NCI-H82 (cell line): ENCODE measurements at places on chromosomes 4 and X.

- DNase-seq = no peak
Observed at GRCh38 chrX:149949743-149950436, 11.6 kb upstream of the EOLA2 start.

GRCh38 chr4:176360446-176360845, 40.7 kb downstream of the SPCS3 start:
- DNase-seq = no peak

GRCh38 chr4:22653752-22654151, 39.0 kb upstream of the GBA3 start:
- DNase-seq = no peak

- no peak for DNase-seq
Observed at GRCh38 chrX:119093991-119094735, 21.4 kb downstream of the CT47C1 start.

DNA sequence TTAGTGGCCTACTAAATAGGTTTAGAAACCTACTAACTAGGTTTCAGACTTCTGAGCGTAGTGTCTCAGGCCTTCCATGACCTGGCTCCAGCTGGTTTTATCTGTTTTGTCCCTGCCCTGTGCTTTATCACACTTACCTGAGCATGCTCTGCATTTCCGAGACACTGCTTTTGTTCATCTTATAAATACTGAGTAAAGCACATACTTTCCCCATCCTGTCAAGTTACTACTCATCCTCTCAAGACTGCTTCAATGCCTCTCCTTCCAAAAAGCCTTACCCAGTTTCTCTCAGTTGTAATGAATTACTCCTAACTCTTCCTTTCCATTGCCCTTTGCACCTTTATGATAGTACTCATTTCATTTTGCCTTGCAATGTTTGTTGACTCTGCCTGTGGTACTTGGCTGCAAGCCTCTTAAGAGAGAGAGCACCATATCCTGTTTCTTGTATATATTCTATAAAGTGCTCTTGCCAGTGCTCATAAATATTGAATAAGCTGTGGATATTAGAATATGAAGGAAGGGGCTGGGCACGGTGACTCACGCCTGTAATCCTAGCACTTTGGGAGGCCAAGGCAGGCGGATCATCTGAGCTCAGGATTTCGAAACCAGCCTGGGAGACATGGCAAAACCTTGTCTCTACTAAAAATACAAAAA, 34.4 kb downstream of the SLAIN2 start:
- peak; percentile 5 for DNase-seq

GRCh38 chr4:76441881-76442280, 6.9 kb downstream of the SHROOM3 start:
- no peak for DNase-seq

DNA sequence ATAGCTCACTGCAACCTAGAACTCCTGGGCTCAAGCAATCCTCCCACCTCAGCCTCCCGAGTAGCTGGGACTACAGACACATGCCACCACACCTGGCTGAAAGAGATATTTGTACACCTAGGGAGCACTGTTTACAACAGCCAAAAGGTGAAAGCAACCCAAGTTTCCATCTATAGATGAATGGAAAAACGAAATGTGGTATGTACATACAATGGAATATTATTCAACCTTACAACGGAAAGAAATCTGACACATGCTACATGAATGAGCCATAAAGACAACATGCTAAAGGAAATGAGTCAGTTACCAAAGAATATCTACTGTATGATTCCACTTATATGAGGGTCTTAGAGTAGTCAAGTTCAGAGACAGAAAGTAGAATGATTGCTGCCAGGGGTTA, 52.2 kb downstream of the ABCG2 start:
- no peak for DNase-seq

DNA sequence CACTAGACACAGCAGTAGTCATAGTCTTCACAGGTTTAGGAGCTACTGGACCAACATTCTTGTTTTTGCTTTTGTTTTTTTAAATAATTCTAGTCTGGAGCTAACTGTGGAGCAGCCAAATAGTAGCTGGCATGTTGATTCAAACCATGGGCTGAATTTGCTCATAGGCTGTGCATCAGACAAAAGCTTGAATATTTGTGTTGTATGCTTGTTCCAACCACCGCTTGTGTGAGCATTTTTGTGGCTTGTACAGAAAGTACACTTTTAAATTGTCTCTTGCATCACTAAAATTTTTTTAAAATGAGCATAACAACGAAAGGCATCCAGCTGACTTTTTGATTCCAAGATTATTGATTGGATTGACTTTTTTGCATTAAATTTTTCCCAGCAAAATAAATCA, 39.6 kb downstream of the CCNI start:
- DNase-seq = no peak

GRCh38 chrX:124239911-124240310, 92.5 kb upstream of the TEX13D start:
- DNase-seq = no peak

GRCh38 chrX:116801943-116802342, 339.2 kb upstream of the CT83 start:
- no peak for DNase-seq

GRCh38 chr4:32172761-32173160, 1452.6 kb downstream of the PCDH7 start:
- no peak for DNase-seq

GRCh38 chr4:124833831-124834505, 121.4 kb upstream of the ANKRD50 start:
- peak; percentile 14 for DNase-seq

GRCh38 chr4:177308125-177308524, 1.5 kb upstream of the NEIL3 start:
- no peak for DNase-seq

DNA sequence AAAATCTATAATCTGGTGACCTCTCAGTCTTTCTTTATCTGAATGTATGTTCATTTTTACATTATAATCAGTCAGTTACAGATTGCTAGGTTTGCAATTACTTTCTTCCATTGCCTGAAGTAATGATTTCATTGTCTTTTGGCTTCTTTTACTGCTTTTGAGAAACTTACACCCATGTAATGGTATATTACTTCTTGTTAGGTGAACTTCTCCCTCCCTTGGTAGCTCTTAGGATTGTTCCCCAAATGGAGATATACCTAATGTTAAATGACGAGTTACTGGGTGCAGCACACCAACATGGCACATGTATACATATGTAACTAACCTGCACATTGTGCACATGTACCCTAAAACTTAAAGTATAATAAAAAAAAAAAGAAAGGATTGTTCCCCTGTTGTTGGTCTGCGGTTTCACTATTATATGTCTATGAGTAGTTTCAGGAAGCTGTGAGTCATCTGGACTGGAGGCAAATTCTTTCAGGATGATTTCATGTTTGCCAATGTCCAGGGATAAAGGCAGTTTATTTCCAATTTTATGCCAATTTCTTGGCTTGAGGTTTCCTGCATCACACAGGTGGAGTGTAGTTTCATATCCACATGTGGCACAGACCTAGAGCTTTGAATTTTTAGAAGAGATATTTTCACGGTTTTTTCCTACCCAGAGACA, 21.8 kb downstream of the SPANXC start:
- no peak for DNase-seq

GRCh38 chr4:184189966-184190365, 27.7 kb downstream of the ENPP6 start:
- no peak for DNase-seq

- DNase-seq = no peak
Observed at GRCh38 chr4:161428180-161428965, 735.4 kb downstream of the FSTL5 start.

DNA sequence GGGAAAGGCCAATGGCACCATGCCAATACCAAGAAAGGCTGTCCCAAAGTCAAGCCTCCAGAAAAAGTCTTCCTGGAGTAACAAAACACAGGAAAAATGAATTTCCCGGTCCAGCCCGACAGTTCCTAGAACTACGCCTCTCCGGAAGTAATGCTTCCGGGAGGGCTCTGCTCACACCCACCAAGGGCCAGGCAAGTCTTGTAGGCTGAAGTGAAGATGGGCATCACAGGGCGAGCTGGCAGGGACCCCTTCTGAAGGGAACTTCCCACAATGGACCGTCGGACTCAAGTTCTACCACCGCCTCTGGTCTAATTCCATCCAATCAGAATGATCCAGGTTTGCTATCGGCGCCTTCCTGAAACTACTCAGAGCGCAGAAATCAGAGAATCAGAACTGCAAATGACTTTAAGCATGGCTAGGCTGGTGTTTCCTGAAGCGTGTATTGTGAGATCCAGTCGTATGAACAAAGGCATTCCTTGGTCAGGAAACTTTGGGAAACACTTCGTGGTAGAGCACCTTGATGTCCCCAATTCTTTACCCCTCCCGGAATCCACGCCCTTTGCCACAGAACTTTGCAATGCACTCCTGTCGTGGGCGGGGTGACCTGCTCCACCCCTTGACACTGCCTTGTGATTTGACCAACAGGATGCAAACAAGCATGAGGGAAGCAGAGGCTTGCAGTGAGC, 127.8 kb downstream of the BCOR start:
- DNase-seq = no peak

DNA sequence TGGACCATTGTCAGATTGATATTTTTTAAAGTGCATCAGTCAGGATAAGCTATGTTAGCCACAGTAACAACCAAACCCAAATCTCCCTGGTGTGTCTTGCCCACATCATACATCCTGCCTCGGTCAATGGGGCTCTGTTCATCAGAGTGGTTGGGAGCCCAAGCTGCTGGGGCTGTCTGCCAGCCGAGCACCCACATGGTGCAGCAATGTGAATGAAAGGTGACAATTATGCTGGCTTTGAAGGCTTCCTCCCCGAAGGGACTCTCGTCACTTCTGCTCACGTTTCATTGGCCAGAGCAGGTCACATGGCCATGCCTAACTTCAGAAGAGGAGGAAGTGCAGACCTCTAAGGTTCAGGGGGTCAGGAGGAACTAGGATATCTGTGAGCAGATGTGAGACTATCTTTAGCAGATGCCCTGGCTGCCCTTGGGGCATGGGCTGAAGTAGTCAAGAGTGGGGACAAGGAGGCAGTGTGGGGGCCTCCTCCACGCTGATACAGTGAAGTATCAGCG, 1.3 kb upstream of the JAKMIP1 start:
- no peak for DNase-seq

DNA sequence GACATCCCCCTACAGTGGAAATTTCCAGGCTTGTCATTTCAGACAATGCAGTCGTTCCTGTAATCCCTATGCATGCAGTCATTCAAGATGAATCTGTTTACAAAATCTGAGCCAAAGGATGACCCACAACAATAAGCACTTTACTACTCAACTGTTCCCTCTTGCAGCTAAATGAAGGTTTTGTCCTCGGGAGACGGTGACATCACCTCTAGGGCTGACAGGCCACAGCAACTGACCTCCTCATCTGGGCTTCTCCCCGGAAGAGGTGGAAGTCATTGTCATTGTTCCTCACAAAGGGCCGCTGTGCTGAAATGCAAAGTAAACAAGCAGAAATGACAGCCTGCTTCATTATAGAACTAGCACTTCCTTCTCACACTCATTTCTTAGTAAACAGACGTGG, 29.2 kb downstream of the CLRN2 start:
- no peak for DNase-seq

- DNase-seq = peak; percentile 12
Observed at GRCh38 chrX:111519215-111519614, 7.8 kb downstream of the SERTM2 start.

DNA sequence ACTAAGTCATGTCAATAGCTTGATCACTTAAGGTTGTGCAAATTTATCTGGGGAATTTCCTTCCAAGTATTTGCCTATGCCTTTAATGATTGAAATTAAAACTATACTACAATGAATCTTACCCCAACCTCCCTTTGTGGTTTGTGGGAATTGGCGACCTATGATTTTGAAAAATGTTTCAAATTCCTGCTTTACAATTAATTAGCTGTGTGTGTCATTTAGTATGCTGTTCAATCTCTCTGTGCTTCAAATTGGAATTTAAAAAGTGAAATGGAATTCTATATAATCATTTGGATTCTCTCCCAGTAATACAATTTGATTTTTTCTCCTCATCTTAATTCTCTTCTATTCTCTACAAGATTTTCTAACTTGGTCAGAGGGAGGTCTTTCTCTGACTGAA, 2319.5 kb downstream of the ARAP2 start:
- DNase-seq = no peak

DNA sequence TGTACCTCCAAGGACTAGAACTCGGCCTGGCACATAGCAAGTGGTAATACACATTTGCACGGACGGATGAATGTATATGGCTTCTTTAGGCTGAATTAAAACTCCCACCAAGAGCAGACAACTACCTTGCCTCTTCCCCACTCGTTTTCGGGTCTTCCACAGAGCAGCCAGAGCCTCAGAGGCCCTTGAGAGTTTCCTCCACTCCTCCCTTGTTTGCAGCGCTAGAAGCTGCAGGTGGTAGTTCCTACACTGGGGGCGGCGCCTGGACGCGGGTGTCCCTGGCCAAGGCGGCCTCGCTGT, 10.2 kb upstream of the INTU start:
- no peak for DNase-seq

GRCh38 chr4:140100771-140101170, 53.2 kb downstream of the MAML3 start:
- DNase-seq = no peak

- DNase-seq = no peak
Observed at GRCh38 chr4:7381890-7382633, 52.7 kb downstream of the PSAPL1 start.

- DNase-seq = no peak
Observed at GRCh38 chr4:98838531-98838930, 90.4 kb downstream of the EIF4E start.

DNA sequence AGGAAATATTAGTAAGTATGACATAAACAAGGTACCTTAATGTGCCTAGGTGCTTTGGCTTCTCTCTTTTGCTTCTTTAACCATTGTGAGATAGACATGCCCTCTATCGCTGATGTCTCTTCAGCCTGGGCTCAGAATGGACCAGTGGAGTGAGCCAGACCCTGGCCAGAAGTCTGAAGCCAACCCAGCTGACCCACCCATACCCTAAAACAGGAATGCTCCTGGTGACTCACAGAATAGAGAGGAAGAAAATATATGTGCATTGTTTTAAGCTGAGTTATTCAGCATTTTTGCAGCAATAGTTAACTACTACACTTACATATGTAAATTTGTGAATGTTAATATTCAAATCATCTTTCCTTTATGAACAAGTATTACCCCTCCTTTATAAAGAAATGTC, 167.5 kb upstream of the PCDH10 start:
- DNase-seq = no peak

DNA sequence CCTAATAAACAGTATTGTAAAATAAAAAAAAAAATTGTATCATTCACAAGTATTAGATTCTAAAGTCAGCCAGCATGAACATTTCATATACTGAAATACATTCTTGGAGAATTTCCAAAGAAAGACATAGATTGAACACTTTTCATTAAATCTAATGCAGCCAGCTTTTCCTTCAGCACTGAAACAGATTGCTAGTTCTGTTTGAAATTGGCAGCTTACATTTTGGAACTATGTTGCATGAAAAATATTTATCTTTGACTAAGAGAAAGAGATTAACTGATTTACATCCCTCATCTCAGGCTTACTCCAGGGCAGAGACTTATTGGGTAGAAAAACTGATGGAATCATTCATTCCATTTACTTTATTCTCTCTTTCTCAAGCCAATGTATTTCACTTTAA, 272.7 kb downstream of the PDHA2 start:
- no peak for DNase-seq

DNA sequence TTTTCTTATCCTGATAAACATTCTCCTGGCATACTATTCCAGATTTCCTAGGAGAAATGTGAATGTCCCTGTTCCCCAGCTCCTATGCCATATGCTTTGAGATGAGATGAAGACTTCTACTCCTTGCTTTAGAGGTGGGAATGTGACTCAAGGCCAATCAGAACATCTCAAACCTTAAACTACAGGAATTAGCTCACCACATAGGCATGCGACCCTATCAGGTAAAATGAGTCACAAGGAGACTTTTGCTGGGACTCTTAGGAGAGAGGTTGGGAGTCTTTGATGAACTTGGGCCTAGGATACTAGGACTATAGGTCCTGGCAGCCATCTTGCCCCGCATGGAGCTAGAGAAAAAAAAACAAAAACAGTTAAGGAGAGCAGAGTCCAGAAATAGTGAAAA, 5.8 kb upstream of the USO1 start:
- DNase-seq = no peak
